ENCODE measurements at places on chromosomes 2 and 18. TPM values are rescaled to one million over a fixed set of nuclear protein-coding genes. Genes with fewer than 3 reads are reported as not detected.
A peak's percentile ranks its signal among the peaks of the same experiment; 100 is the strongest.

DNA sequence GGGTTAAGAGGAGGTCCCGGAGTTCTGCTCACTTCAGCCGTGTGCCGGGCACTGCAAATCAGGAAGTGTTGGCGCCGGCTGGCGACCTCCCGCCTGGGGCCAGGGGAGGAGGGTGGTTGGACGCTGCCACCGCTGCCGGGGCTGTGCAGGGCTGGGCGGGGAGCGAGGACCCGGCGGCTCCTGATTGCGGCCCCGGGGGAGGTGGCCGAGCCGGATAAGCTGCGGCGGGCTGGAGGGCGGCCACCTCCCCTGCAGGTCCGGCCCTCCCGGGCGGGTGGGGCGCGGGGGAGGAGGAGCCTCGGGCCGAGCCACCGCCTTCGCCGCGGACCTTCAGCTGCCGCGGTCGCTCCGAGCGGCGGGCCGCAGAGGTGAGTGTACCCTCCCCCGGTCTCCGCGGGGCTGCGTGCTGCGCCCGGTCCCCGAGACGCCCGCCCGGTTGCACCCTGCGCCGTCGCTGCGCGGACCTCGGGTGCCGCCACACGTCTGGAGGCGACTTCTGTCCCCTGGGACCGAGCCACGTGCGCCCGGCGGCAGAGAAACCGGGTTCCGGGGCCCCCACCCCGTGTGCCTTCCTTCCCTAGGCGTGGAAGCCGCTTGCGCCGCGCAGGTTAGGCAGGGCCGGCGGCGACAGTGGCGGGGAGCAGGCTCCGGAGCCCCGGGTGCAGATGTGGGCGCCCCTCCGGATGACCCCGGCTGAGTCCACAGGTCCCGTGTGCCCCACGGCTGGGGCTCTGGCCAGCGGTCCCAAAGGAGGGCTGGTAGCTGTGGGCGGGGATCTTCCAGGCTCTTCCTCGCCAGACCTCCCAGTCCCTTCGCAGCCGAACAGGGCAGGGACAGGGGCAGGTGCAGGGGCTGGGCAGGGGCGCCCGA lies at the start of gene STEAP3:
Gene STEAP3 (plus strand): TSS at position 314 of the 870 bp plus-strand sequence. CDS start 7,179 bp downstream, outside the sequence.
- DNase-seq, result peak; percentile 75

CXCR1 gene
- not detected for total RNA-seq

DNA sequence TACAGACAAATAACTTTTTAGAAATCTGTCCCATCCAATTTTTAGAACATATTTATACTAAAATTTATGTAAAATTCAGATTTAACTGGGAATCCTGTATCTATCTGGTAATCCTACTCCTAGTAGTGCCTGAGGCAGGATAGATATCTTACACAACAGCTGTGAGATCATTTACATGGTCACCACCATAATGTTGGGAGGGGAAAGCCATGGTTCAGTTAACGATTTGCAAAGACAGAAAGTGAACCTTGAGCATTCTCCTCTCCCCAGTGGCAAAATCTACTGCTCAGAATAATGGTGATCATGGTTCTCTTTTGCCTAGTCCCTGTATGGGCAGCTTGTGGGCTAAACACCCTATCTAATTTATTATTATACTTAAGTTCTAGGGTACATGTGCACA lies 7.7 kb upstream of the TMEM247 start:
- no peak for DNase-seq

GRCh38 chr2:52698408-52698807 lies 1069.2 kb upstream of the CHAC2 start:
- no peak for DNase-seq
